ENCODE measurements at places on chromosomes 16 and 17. TPM values are rescaled to one million over a fixed set of nuclear protein-coding genes. Genes with fewer than 3 reads are reported as not detected.

- no peak for DNase-seq
Measured at GRCh38 chr17:10612957-10613744, 44.0 kb downstream of the MYH3 start.

DNA sequence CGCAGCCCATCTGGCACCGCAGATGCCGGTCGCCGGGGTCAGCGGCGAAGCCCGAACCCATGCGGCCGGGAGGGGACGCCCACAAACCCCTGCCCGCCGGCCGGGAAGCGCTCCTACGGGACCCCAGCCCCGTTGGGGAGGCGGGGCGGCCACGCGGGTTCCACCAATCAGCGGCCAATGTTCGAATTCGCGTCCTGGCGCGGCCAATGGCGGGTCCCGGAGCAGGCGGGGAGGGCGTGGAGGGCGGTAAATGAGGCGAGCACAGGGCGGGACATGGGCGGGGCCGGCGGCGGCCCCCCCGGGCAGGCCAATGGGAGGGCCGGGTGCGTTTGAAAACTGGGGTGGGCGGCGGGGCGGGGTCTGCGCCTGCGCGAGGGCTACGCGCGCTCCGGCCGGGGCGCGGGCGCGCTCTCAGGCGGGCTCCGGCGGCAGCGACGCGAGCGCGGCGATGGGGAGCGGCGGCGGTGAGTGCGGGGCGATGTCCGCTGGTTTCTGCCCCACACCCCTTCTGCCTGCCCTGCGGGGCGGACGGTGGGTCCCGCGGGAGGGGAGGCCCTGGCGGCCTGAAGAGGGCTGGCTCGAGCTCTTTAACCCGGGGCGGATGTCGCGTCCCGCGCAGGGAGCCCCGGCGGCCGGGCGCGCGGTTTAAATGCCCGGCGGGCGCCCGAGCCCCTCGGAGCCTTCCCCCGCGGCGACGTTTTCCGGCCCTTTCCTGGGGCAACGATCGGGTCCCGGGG lies at the start of gene CCNF:
Gene CCNF (plus strand): TSS at position 414 of the 737 bp plus-strand sequence. CDS start 35 bp downstream, at position 449.
- peak; percentile 99 for DNase-seq

GRCh38 chr16:977081-977701 lies 4.4 kb upstream of the SOX8 start:
- DNase-seq = no peak

GRCh38 chr17:67993998-67994361 lies 2.3 kb downstream of the C17orf58 start:
- no peak for DNase-seq

DNA sequence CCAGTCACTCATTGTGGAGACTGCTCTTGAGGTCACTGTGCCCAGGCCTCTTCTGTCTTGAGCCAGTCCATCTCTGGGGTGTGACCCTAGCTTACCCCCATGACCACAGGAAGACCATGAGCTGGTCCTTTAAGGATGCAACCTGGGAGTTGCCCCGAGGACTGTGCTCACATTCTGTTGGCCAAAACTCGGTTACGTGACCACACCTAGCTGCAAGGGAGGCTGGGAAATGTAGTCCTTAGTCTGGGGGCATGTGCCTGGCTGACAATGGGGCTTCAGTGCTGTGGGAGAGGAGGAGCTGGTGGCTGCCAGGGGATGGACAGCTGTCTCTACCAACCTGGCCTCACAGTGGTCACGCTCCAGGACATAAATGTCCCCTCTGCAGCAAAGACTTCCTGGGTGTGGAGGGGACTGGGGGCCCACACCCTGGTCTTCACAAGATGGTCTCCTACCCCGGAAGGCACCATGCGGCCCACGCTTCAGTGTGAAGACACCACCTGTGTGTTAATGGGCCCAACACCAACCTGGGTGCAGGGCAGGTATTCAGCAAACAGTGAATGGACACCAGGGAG lies 55.4 kb downstream of the JPH3 start:
- DNase-seq = no peak

- no peak for DNase-seq
Measured at GRCh38 chr17:67258821-67259468, 13.9 kb upstream of the HELZ start.

DNA sequence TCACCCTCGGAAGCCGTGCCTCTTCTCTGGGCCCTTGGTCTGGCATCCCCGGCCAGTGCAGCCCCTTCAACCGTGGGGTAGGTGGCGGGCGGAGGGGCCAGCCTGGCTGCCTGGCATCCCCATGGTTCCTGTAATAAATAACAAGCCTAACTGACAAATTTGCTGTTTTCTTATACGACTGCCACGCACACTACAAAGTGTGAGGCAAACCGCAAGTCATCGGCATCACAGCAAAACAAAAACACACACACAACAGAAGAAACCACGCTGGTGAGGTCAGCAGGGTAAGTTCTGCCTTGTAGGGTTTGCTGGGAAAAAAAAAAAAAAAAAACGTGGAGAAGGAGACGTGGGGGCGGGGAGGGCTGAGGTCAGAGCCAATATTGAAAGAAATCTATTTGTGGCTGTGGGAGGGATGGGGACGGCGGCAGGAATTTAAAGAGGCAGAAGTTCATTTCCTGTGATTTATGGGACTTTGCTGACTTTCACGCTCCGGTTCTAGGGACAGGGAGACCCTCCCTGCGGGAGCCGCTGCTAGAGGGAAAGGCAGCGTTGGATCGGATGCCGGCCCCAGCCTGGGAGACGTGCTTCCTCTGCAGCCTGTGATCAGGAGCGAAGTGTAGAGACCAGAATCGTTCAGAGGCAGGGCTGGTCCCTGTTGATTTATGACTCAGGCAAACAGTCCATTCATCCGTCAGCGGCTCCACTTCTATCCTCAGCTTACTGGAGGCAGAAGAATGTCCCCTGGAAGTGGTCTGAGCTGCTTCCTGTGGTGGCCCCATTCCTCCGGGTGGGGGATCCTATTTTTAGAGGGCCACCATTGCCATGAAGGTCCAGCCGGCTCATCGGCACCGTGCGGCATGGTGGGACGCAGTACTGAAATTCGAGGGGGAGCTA lies 162.8 kb downstream of the FOXL1 start:
- no peak for DNase-seq

- no peak for DNase-seq
Measured at GRCh38 chr17:13096291-13096690, 78.5 kb upstream of the ELAC2 start.

GRCh38 chr16:22161999-22162655 lies at the start of gene SDR42E2:
Gene SDR42E2, plus strand, starts transcription at chr16:22162506. Its CDS starts 3,077 bp downstream, at chr16:22165583.
- DNase-seq = peak; percentile 72

- DNase-seq = no peak
Measured at GRCh38 chr17:28532050-28532960, 20.1 kb downstream of the UNC119 start.

DNA sequence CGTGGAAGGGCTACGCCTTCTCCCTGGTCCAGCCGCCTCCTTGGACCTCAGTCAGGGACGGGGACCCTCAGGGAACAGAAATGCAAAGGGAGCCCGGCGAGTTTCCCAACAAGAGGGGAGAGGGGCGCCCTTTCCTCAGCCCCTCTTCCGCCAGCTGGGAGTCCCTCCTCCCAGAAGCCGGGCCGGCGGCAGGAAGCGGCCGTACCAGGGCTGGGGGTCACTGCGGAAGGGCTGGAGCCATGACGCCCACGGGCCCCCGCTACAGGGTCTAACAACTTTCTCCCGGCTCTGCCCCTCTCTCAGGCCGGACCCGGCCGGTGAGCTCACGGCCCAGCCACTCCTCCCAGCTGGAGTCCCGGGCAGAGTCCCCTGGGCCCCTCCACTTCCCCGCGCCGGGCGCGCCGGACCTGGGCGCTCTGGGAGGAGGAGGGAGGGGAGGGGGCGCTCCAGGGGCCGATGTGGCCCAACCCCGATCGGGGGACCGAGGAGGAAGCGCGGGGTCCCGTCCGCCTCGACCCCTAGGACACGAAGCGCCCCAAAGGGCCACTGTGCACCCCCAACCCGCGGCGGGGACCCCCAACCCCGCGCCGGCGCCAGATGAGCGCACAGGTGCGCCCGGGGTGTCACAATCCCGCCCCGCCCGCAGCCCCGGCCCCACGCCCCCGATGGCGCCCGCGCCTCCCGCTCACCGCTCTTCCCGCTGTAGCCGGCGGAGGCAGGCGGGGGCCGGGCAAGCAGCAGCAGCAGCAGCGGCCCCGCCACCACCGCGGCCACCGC lies 578 bp downstream of the PGAP6 start:
- peak; percentile 80 for DNase-seq

DNA sequence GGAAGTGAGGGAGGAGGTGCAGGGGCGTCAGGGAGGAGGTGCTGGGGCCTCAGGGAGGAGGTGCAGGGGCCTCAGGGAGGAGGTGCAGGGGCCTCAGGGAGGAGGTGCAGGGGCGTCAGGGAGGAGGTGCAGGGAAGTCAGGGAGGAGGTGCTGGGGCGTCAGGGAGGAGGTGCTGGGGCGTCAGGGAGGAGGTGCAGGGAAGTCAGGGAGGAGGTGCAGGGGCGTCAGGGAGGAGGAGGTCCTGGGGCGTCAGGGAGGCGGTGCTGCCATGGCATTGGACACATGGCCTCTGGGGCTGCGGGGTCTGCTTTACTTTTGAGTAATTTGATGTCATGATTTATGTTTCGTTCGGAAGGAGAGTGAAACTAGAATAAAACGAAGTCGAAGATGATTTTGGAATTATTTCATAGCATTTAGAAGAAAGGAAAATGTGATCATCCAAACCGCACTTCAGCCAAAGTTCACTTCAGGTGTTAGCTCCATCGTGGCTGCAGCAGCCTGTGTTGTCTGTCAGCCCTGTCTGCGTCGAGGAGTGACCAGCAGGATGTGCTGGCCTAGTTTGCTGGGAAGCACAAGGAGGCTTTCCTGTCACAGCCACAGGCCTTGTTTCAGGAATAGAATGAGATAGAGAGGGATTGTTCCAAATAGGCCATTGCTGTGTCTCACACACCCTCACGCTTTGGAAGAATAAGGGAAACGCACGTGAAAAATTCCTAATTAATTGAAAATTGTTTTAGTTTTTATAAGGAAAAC lies 42.8 kb downstream of the RAB11FIP3 start:
- no peak for DNase-seq

- peak; percentile 47 for DNase-seq
Measured at GRCh38 chr16:86016201-86016965, 117.4 kb downstream of the IRF8 start.

GRCh38 chr16:1159973-1160772 lies 7.3 kb downstream of the CACNA1H start:
- no peak for DNase-seq

DNA sequence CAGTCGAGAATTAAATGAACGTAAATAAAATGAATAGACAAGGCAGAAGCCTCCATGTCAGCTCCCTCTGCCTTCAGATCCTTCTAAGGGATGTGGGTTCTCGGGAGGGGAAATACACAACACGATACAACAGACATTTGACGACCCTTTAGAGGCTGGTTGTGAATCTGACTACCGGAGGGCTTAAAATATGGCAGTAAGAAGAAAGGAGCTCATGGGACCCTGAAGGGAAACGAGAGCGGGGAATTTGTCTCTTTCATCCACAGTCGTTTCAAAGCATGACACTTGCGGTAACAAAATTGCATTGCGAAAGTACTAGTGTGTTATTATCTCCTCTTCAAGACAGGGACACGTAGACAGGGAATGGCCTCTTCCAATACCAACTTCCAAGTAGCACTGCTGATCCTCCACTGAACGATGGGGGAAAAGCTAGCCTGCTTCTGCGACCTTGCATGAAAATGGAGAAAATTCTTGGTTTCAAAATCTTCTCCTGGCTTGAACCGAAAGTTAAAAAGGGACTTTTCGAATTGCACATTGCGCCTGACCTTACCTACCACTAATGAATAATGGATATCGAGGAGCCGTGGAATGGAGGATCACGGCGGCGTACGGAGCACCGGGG lies 1.2 kb upstream of the TNRC6C start:
- no peak for DNase-seq

DNA sequence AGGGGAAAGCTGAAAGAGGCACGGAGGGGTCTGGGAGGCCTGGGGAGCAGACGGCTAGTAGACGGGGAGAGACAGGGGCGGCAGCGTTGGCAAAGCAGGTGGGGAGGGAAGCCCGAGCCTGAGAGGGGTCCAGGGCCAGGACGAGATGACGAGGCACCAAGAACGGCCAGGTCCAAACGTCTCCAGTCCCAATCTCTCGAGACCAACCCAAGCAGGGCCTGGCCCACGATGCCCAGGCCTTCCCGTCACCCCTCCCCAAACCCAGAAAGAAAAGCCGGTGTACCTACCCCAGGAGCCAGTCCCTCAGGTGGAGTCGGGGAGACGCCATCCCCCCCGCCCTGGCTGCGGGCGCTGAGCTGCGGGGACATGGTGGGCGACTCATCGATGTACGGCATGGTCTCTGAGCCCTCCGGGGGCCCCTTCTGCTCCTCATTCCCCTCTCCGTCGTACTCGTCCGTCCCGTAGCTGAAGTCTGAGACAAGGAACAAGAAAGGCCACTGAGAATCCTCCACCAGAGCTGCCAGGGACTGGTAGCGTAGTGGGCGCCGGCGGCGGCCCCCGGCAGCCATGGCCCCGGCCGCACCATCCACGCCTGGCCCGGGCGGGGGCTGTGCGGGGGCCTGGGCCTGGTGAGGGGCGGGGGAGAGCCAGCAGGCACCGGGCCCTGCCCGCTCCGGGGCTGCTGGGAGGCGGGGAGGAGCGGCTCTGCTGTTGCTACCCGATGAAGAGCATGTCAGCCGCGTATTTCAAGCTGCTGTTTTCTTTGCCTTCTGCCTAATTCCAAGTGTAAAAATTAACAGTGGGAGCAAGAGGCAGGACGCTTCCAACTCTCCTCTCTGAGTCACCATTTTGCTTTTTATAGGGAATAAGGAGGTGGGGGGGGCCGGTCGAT lies 54.6 kb downstream of the ABR start:
- no peak for DNase-seq

GRCh38 chr16:77738706-77739558 lies 16.6 kb downstream of the NUDT7 start:
- no peak for DNase-seq

DNA sequence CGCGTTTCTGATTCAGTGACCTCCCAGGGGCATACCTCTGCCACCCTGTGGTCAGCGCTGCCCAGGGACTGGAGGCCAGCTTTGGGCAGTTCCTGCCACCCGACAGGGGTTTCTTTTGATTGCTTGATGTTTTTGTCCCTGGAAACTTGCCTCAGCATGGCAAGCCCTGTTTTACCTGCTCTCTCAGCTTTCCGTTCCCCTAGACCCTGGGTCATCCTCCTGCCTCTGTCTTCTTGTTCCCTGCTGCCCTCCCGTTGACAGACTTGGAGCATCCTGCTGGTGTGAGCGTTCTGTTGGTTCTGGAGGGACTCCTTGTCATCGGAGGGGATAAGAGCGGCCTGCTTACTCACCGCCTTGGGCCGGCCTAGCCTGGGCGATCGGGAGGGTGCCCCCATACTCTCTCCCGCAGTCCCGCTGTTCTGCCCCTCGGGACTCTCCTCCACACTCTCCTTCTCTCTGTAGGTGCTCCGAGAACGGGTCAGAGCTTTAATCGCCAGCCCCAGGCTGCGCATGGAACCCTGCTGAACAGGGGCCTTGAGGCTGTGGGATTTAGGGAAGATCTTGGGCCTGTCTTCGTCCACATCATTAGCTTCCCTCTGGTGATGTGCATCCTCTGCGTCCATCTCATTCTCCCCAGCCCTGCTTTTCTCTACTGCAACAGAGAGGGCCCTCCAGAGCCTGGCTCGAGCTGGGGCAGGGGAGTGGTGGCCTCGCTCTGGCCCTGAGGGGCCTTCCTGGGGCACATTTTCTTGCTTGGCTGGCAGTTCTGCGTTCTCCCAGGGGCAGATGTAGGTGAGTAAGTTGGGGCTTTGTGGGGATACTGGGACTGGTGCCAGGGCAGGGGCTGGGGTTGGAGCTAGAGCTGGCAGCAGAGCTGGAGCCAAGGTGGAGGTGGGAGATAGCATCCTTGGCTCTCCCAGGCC lies 13.7 kb downstream of the GPR179 start:
- DNase-seq = peak; percentile 56

The CD300H gene
- total RNA-seq = not detected

The APOBR gene
- 17.7 TPM for total RNA-seq

The SOST gene
- not detected for total RNA-seq

The CTRB2 gene
- total RNA-seq = 0.78 TPM

All from upper lobe of right lung (tissue), 1 donor.